ENCODE measurements at places on chromosomes 16 and 17.

GRCh38 chr16:3957344-3957980 is 76.9 kb upstream of the CREBBP start:
- no peak for DNase-seq

GRCh38 chr17:15269780-15270089 is 4.6 kb upstream of the PMP22 start:
- no peak for DNase-seq

DNA sequence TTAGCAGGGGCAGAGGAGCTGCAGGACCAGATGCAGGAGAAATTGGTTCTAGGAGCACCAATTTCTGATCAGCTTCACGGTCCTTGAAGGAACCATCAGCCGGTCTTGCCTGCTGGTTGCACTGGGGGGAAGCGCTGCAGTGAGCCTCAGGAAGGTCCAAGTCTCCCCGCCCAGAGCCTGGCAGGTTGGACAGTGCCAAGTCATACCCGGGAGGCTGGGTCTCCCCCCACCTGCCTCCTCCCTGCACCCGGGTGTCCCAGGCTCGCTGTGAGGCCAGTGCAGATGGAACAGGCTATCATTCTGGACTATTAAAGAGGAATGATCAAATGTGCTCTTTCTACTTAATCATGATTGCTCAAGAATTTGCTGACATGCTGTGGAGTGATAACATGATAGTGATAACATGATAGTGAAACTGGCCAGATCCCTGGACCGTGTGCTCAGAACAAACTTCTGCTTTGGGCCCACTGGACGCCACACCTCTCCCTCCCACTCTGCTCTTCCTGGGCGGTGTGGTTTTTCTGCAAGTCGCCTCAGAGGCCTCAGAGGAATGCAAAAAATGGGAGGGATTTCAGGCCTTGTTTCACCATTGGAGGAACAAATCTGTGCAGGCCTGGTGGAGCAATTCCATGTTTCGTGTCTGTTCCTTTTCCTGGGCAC is 236.0 kb downstream of the IRF8 start:
- DNase-seq: no peak

GRCh38 chr17:55822028-55822427 is 71.2 kb downstream of the PCTP start:
- no peak for DNase-seq

GRCh38 chr16:727291-727977 is 528 bp downstream of the HAGHL start:
- no peak for DNase-seq

Measured in dorsolateral prefrontal cortex (tissue), 122 donors.